SK-N-SH treated with all-trans-retinoic acid at 6 μM for 48 hours (cell line): ENCODE measurements at places on chromosomes 16 and 17.

DNA sequence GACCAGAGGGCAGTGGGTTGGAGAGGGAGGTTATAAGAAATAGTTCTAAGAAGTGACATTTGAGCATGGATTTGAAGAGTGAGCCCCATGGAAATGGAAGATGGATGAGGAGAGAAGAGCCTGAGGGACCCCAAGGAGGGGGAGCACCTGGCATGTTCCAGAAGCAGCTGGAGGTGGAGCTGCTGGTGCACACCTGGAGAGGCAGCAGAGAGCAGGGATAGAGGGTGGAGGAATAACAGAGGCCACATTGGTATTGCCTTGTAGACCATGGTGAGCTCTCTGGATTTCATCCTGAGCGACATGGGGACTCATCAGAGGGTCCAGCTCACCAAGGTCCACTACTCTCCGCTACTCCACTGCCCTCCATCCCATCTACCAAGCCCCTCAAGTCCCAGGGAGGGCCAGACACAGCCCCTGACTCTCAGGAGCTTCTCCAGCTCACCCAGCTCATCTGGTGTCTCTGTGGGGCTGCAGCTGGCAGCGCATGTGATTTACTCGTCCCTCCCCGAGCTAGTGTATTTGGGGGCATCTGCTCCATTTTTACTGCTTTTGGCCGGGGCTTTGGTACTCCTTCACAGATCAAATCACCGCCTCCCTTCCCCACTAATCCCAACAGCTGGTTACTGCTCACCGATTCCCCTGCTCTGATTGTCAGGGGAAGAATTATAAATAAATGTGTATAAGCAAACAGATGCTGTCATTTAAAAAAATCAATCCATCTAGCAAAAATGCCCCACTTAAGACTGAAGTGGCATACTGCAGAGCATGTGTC, 22.1 kb upstream of the KDM8 start:
- no peak for ATAC-seq

GRCh38 chr17:67588326-67588725, 129.4 kb upstream of the NOL11 start:
- ATAC-seq = no peak

DNA sequence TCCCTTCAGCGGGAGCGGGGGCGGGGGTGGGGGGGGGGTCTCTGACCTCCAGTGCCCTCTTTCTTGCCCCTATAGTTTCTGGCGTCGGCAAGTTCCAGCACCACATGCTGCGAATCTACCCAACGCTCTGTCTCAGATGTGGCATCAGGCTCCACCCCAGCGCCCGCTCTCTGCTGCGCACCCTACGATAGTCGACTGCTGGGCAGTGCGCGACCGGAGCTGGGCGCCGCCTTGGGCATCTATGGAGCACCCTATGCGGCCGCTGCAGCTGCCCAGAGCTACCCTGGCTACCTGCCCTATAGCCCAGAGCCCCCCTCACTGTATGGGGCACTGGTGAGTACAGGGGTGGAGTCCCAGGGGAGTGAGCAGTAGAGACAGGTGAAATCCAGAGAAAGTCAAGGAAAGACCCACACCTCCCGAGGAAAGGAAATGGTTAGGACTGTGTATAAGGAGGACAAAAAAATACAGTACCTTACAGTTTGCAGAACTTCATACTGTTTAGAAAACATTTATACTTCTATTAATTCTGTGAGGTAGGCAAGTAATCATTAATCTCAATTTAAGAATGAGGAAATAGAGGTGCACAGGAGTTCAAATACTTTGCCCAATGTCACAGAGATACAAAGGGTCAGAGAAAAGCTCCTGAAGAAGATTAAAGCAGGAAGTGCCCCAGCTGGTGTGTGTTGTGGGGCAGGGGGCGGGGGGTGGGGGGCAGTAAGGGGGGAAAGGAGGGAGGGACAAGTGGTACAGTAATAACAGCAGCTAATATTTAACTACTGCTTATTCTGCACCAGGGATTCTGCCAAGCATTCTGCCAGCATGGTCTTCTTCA, 2.5 kb downstream of the IRX6 start:
- ATAC-seq = no peak

DNA sequence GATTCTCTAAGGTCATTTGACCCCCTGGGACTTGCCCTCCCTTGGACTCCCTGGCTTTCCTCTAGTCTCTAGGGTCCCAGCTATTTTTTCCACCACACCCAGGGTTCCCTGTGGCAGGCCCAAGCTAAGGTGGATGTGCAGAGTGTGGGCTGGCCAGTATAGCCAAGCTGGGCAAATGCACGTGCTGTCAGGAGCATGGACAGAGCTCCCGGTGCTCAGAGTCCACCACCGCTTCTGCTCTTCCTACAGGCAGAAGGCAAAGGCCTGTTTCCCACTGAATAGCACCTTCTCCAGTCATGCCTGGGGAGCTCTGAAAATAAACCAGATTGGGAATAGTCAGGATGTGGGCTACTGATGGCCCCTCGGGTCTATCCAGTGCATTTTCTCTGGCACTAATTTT, 53.3 kb downstream of the GNAO1 start:
- no peak for ATAC-seq

- peak; percentile 66 for ATAC-seq
These were observed 37.9 kb upstream of the SMIM36 start for GRCh38 chr17:55549140-55549539.

DNA sequence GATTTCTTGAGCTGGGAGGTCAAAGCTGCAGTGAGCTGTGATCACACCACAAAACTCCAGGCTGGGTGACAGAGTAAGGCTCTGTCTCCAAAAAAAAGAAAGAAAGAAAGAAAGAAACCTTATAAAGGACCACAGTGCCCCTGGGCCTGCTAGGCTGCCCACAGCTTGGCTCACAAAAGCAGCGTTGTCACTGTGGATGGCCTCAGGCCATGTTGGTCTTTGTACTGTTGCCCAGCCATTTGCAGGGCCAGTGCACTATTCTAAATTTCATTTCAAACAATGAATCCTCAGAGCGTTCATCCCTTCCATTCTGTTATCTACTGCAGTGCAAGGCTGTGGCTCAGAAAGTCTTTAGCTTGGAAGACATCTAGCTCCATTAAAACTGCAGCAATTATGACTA, 208.4 kb downstream of the SLC39A11 start:
- no peak for ATAC-seq

DNA sequence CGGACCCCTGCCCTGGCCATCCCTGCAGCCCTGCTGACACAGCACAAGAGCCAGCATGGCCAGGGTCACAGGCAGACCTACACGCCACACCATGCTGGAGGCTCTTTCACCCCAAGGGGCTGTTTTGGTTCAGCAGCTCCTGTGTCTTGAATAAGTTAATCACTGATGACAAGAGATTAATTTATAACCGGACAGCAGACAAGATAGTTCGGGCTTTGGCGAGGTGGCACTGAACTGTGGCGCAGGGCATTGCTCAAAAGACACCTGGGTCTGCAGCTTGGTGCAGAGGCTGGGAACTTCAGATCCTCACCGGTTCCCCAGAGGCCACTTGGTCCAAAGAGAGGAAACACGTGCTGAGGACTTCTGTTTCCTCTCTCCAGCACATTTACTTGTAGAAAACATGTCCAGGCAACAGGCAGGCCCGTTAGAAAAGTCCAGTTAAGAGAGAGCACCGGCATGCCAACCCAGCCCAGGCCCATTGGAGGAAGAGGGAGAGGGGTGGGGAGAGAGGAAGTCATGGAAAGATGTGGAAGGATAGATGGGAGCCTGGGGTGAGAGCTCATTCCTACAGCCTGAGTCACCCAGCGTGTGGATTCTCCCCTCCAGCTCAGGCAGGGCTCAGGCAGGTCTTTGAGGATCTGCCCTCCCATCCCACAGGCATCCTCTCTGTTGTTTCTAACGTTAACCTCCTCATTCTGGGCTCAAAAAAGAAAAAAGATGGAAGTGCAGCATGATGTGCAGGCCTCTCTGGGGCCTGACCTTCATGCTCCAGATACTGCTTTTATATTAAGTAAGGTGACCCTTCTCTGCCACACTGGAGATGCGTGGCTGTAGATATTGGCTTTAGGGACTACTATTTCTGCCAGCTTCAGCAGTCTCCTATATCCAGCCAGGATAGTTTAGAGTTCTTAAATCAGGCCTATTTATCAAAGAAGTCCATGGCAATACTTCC, 80.0 kb upstream of the HNF1B start:
- ATAC-seq = peak; percentile 95

- no peak for ATAC-seq
These were observed 251.6 kb upstream of the TNRC6C start for GRCh38 chr17:77706938-77707337.

DNA sequence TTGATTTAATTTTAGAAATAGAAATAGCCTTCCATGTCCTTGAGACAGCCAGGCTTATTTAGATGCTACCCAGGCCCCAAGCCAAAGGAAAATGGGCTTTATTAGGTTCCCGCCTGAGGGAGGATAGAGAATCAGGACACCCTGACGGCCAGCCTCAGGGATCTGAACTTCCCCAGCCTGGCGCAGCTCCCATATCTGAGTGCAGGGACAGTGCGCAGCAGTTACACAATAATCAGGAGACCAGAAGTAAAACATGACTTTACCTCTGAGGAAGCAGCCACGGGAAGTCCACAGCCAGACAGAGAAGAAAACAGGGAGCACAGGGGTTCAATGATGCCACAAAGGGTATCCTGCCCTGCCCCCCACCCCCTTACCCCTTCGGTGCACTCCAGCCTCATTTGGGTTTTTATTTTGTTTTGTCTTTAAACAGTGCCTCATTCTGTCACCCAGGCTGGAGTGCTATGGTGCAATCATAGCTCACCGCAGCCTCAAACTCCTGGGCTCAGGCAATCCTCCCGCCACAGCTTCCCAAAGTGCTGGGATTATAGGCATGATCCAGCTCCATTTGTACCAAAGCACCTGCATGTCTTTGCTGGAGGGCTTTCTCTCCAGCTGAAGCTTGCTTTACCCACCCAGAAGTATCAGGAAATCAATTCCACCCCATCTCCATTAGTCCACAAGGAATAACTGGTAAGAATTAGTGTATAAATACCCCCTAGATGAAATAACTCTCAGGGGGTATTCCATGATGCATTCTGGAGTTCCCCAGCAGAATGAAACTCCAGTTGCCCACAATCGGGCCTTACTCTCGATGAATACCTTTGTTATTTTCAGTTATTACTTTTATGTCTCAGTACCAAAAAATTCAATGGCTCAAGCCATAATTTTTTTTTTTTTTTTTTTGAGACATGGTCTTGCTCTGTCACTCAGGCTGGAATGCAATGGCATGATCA, 21.9 kb downstream of the ORC6 start:
- no peak for ATAC-seq

- no peak for ATAC-seq
These were observed 8.7 kb upstream of the GAS7 start for GRCh38 chr17:10207153-10207552.

DNA sequence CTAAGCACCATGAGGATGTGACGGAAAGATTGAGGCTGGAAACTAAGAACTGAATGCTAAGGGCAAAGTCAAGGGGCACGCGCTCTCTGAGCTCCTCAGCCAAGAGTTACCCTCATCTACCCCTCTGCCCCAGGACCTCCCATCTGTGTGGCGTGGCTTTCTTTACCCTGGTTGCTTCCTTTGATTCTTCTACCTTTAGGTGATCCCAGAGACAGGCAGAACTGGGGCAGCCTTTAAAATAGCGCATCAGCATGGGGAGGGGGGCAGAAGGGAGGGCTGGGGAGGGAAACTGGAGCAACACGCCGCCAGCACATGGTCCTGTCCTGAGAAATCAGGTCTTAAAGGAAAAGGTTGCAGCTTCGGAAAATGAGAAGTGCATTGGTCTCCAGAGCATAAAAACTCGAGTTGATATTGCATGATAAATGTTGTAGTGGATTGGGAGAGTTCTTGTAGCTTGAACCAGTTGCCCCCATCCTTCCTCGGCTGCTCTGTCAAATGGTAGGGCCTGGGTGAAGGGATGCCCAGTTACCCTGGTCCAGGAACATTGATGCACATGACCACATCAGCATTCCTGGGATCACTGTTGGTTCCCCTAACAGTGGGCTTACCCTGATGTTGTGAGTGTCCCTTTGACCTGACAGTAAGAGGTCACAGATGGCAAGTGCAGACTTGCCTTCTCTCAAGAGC, 29.7 kb downstream of the LDHD start:
- no peak; the same call in 2 of the 3 replicates for ATAC-seq

- no peak for ATAC-seq
These were observed 23.6 kb downstream of the SPPL2C start for GRCh38 chr17:45868276-45868675.

GRCh38 chr16:51818342-51818944, 667.4 kb upstream of the SALL1 start:
- no peak for ATAC-seq

- ATAC-seq = peak; percentile 61
These were observed 78.0 kb upstream of the ZNF750 start for GRCh38 chr17:82917699-82918345.

DNA sequence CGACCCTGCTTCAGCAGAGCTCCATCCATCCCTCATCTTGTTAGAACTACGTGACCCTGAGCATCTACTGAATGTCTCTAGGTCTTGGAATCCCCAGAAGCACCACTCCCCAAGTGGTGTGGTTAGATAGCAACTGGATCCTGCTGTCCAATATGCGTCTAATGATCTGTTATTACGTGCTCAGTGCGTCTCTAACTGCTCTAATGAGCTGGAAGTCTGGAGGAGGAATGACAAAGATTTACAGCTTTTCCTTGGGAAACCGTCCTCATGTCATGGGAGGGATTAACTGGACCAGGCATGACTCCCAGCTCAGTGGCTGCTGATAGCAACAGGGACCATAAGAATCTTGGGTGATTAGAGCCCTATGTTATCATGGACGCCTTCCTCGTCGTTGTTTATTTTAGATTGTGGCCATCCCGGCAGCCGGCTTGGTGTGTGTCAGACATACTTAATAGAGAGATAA, 150.9 kb downstream of the HS3ST3B1 start:
- no peak for ATAC-seq

DNA sequence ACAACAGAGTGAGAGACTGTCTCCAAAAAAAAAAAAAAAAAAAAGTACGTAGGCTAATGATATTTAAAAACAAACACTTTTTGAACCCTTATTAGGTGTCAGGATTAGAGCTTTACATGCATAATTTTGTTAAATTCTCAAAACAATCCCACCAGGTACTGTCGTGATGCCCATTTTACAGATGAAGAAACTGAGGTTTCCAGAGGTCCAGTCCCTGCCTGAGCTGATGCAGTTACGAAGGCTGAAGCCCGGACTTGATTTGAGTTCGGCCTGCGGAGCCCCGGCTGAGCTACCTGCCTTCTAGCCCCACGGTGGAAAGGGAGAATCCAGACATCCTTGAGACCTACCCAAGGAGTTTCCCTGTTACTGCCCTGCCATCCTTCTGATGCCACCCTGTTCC, 137.5 kb upstream of the EEF2KMT start:
- no peak for ATAC-seq

DNA sequence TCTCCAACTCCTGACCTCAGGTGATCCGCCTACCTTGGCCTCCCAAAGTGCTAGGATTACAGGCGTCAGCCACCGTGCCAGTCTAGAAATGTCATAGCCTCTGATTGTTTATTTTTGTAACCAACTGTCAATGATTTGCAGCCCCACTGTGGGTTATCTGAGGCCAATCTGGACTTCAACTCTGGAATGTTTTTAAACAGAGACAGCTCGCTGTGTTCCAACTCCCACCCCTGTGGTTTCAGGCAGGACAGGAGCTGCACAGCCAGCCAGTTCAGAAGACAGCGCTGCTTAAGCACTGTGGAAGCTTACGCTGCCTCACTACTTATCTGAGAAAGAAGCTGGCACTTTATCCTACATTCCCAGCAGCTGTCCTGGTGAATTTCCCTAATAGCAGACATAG, 19.5 kb downstream of the MRM3 start:
- ATAC-seq = no peak

GRCh38 chr17:74892974-74893911, at the start of gene FADS6:
Gene FADS6, minus strand, starts transcription at chr17:74893633. Its CDS starts 38 bp downstream, at chr17:74893595.
- peak; percentile 50 for ATAC-seq

GRCh38 chr17:4490109-4490591, 8.5 kb upstream of the SPNS2 start:
- ATAC-seq = no peak
